T-cell (primary cell): ENCODE measurements at places on chromosomes 1 and 21. TPM values are rescaled to one million over a fixed set of nuclear protein-coding genes. Genes with fewer than 3 reads are reported as not detected.

- peaks cover 9% of the 10 kb centered on the region for H3K36me3 ChIP-seq
- H3K4me3 ChIP-seq = no peak overlapping the region
- no peaks in the 10 kb centered on the region for H3K27me3 ChIP-seq
- no peak overlapping the region for H3K27ac ChIP-seq
- no peaks in the 10 kb centered on the region for H3K4me1 ChIP-seq
These were observed 10.9 kb upstream of the IFI16 start for GRCh38 chr1:158998781-158999161.

- H3K27ac ChIP-seq = no peak overlapping the region
- peaks cover 5% of the 10 kb centered on the region for H3K36me3 ChIP-seq
- no peak for DNase-seq
- H3K27me3 ChIP-seq = no peaks in the 10 kb centered on the region
These were observed 635.2 kb downstream of the SMYD3 start for GRCh38 chr1:245871915-245872314.

GRCh38 chr1:46246548-46247435 is 771 bp upstream of the RAD54L start:
- H3K36me3 ChIP-seq = no peaks in the 10 kb centered on the region
- H3K27me3 ChIP-seq = no peaks in the 10 kb centered on the region
- peak overlapping the region; percentile 69 for H3K4me3 ChIP-seq
- peak overlapping the region; percentile 16 for H3K27ac ChIP-seq

DNA sequence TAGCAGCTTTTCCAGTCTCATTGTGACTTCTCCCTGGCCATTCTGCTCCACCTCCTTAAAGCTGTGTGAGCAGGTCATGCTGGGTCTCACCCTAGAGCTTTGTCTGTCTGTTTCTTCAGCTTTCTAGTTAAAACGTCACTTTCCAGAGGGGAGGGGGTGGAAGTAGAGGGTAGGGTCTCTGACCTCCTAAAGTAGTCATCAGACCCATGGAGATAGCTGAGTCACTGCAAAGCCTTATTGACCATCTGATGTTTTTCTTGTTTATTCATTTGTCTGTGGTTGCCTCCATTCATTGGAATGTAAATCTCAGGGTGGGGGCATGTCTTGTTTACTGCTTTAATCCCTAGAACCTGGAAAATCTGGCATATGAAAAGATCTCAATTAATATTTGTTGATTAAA is 52.7 kb downstream of the ELF3 start:
- no peaks in the 10 kb centered on the region for H3K36me3 ChIP-seq
- no peak overlapping the region for H3K4me3 ChIP-seq
- no peak for DNase-seq
- no peak overlapping the region for H3K27ac ChIP-seq

DNA sequence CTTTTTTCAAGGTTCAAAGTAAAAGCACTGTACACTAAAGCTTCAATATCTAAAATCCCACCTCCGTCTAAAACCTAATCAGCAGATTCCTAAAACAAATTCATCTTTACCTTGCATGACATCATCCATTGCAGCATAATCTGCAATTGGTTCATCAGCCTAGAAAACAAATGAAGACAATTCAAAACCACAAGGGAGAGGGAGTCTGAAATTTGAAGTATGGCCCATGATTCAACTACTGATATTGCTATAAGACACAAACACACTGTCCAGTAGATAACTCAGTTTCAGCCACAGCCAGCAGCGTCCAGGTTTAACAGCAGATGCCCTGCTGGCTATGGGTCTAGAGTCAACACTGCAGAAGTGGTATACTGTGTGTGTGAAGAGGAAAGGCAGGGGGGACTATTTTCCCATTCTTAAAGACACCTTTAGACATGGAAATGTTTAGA is 17.9 kb upstream of the RAP1GAP start:
- no peak for DNase-seq
- no peaks in the 10 kb centered on the region for H3K4me1 ChIP-seq
- no peaks in the 10 kb centered on the region for H3K27me3 ChIP-seq
- no peak overlapping the region for H3K27ac ChIP-seq
- H3K4me3 ChIP-seq = no peak overlapping the region

DNA sequence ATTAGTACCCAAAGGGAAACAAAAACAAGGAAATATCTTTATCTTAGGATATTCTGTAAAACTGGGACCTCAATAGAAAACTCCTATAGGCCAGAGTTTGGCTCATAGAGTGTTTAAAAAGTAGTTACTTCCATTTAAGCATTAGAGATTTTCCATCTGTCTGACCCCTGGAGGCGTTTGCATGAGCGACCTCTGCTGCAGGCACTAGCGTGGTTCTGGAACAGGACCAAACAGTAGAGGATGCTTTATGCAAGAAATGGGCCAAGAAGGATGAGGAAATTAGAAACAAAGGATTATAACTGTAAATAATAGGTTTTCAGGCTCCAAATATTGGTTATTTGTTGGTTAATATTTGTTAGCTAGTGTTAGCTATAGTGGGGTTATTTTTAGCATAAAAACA is 5.7 kb downstream of the ZBTB40 start:
- H3K36me3 ChIP-seq = no peaks in the 10 kb centered on the region
- H3K27me3 ChIP-seq = no peaks in the 10 kb centered on the region
- peaks cover 6% of the 10 kb centered on the region for H3K4me1 ChIP-seq
- H3K4me3 ChIP-seq = no peak overlapping the region
- H3K27ac ChIP-seq = no peak overlapping the region
- no peak for DNase-seq

DNA sequence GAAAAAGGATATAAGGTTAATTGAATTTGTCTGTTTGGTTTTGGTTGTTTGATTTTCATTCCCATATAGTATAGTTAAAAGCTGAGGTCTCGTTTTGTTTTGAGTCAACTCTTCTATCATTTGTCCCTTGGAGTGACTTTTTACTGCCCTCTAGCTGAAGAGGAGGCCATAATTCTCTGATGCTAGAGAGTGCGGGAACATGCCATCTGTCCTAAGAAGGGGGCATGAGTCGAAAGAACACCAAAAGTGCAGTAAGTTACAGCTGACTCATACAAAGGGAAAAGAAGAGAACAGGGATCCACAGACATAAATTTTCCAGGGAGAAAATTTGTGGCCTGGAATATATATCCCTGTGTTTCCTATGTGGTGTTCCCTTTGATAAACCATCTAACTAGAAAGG is 4.1 kb downstream of the KRTAP21-3 start:
- no peaks in the 10 kb centered on the region for H3K36me3 ChIP-seq
- no peak overlapping the region for H3K27ac ChIP-seq
- no peaks in the 10 kb centered on the region for H3K4me1 ChIP-seq
- H3K4me3 ChIP-seq = no peak overlapping the region

GRCh38 chr1:240295811-240296210 is 204.1 kb downstream of the FMN2 start:
- no peaks in the 10 kb centered on the region for H3K36me3 ChIP-seq
- no peak overlapping the region for H3K4me3 ChIP-seq
- no peaks in the 10 kb centered on the region for H3K27me3 ChIP-seq
- no peaks in the 10 kb centered on the region for H3K4me1 ChIP-seq
- DNase-seq = no peak
- no peak overlapping the region for H3K27ac ChIP-seq

- no peak overlapping the region for H3K27ac ChIP-seq
- no peaks in the 10 kb centered on the region for H3K4me1 ChIP-seq
- peaks cover 11% of the 10 kb centered on the region for H3K27me3 ChIP-seq
- H3K4me3 ChIP-seq = no peak overlapping the region
These were observed 99.7 kb downstream of the GLIS1 start for GRCh38 chr1:53639251-53639763.

DNA sequence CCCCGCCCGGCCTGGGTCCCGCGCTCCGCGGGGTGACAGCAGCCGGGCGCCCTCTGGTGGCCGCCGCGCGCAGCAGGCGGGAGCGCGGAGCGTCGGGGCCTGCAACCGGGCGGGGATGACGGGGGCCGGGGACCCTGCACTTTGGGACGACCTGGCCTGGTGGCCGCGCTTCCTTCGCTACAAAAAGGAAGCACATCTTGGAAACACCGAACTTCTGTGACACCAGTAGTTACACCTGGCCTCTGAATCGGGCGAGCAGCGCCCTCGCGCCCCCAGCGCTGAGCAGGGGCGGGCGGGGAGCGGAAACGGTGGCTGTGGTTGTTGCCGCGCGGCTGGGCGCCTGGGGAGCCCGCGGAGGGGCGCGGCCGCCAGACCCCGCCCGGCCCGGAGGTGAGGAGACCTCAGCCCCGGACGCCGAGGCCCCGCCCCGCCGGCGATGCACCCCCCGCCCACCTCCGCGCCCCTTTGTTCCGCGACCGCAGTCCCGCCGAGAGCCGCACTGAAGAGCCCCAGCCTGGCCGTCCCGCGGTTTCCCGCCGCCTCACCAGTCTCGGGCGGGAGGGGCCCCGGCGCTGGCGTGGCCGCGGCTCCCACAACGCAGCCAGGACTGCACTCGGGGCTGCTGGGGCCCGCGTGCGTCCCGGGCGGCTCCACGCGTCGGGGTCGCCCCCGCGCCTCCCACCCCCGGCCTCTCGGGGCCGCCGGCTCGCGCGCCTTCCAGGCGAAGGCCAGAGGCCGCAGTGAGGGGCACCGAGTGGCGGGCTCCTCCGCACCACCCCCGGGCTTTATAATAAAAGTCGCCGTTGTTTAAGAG is 59.3 kb downstream of the H3-3A start:
- H3K36me3 ChIP-seq = no peaks in the 10 kb centered on the region
- H3K27ac ChIP-seq = peak overlapping the region; percentile 74
- H3K4me1 ChIP-seq = peaks cover 35% of the 10 kb centered on the region
- peak; percentile 56 for DNase-seq

- H3K4me3 ChIP-seq = no peak overlapping the region
These were observed 63.1 kb downstream of the ZNF281 start for GRCh38 chr1:200346700-200347099.

- H3K27me3 ChIP-seq = peaks cover 54% of the 10 kb centered on the region
- H3K4me1 ChIP-seq = no peaks in the 10 kb centered on the region
- DNase-seq = no peak
- no peak overlapping the region for H3K27ac ChIP-seq
These were observed 1.5 kb downstream of the LACTBL1 start for GRCh38 chr1:22971161-22971560.

DNA sequence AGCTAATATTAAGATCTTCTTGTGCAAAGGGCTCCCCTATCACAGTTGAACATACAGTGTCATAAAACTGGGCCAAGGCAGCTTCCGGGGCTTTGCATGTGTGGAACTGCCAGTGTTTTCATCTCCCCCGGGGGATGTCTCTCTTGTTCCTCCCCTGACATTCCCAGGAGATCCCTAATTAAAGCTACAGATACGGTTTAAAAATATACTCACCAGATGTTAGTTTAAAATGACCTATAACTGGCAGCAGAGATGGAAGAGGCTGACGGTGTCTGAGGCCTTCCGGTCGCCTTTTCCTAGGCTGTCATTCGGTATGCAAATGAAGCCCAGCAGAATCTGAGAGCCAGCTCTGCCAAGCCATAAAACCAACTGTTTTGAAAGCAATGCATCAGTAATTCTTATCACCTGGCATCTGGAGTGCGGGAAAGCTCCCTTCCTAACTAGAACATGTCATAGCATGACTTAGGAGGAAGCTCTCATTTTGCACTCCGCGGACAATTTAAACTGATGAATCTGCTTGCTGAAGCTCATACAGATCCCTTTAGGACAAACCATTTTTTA is 436.5 kb upstream of the VAMP3 start:
- no peaks in the 10 kb centered on the region for H3K4me1 ChIP-seq
- H3K27ac ChIP-seq = no peak overlapping the region
- H3K27me3 ChIP-seq = no peaks in the 10 kb centered on the region
- no peak overlapping the region for H3K4me3 ChIP-seq
- H3K36me3 ChIP-seq = no peaks in the 10 kb centered on the region

DNA sequence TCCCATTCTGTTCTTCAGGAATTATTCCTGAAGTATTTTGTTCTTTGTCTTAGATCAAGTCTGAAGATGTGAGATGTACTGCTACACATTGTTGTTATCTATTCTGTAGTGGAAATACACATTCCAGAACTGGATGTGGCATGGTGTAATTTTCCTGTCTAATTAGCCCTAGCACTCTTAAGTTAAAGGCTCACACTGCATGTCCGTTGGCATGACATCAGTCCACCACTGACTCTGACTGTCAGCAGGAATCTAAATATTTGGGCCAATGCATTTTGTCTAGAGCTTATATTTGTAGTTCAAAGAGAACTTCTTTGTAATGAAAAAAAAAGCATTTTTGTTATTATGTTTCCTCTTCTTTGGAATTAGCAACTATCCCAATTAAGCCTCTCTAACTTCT is 201.0 kb downstream of the S1PR1 start:
- no peak overlapping the region for H3K4me3 ChIP-seq
- H3K27me3 ChIP-seq = no peaks in the 10 kb centered on the region
- H3K27ac ChIP-seq = no peak overlapping the region
- no peak for DNase-seq
- no peaks in the 10 kb centered on the region for H3K4me1 ChIP-seq
- H3K36me3 ChIP-seq = no peaks in the 10 kb centered on the region

DNA sequence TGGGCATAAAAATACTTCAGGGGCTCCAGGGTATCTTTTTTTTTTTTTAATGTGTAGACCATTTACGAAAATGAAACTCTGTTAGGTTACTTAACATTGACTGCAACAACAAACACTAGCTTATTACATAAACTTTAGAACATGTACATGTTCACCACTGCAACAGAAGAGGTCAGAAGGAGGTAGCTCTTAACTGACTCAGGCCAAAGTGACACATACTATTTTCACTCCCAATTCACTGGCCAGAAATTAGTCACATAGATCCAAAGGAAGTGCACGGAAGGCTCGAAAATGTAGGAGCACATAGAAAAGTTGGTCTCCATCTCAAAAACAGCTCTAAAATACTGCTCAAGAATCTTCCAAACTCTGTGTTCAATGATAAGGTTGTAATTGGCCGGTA is 107.2 kb downstream of the AKT3 start:
- H3K36me3 ChIP-seq = no peaks in the 10 kb centered on the region
- DNase-seq = no peak
- H3K4me3 ChIP-seq = no peak overlapping the region
- no peak overlapping the region for H3K27ac ChIP-seq
- no peaks in the 10 kb centered on the region for H3K4me1 ChIP-seq

DNA sequence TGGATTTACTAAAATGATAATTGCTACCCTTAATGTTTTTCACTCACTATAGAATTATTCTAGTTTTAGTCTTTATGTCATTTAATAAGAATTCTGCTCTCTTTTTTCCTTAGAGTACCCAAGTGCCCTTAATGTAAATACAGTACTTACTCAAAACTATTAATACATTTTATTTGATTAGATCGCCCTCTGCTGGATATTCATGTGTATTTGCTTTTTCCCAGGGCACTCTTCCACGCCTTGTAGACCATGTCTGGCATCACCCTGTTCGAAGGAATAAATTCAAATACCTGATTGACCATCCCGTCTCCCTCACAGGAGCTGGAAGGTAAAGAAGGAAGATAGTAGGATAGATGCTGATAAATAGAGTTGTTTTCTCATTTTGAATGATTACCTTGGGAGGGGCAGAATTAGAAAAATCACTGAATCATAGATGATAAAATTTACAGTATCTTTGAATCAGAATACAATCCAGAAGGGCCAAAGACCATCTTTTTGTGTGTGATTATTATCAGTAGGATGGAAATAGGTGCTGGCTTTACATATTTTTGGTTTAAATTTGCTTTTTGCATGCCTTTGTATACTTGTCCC is 4.1 kb downstream of the AXDND1 start:
- no peaks in the 10 kb centered on the region for H3K4me1 ChIP-seq
- H3K36me3 ChIP-seq = no peaks in the 10 kb centered on the region
- DNase-seq = peak; percentile 48
- H3K27ac ChIP-seq = no peak overlapping the region
- H3K27me3 ChIP-seq = no peaks in the 10 kb centered on the region

C1orf94 gene
- total RNA-seq = not detected

FCRLB gene
- 0.75 TPM for total RNA-seq

KRTAP19-1 gene
- not detected for total RNA-seq

BSND gene
- not detected for total RNA-seq

LYPD8 gene
- total RNA-seq = not detected

RNF220 gene
- 135 TPM for total RNA-seq

LCE2B gene
- not detected for total RNA-seq

TMEM167B gene
- 33.2 TPM for total RNA-seq

TRIM58 gene
- 0.47 TPM for total RNA-seq

CSMD2 gene
- total RNA-seq = not detected

DCST1 gene
- total RNA-seq = not detected

LRRC3 gene
- total RNA-seq = 1.7 TPM
